ENCODE measurements at places on chromosomes 16 and 17.
A peak's percentile ranks its signal among the peaks of the same experiment; 100 is the strongest.

GRCh38 chr16:85612191-85612800 lies 826 bp upstream of the GSE1 start:
- DNase-seq, result no peak

- DNase-seq, result no peak
Observed at GRCh38 chr16:4689091-4689671, 4.2 kb upstream of the NUDT16L1 start.

- DNase-seq, result no peak
Observed at GRCh38 chr16:84749815-84750214, 50.0 kb downstream of the USP10 start.

- DNase-seq, result no peak
Observed at GRCh38 chr16:2333772-2334379, 6.7 kb downstream of the ABCA3 start.

DNA sequence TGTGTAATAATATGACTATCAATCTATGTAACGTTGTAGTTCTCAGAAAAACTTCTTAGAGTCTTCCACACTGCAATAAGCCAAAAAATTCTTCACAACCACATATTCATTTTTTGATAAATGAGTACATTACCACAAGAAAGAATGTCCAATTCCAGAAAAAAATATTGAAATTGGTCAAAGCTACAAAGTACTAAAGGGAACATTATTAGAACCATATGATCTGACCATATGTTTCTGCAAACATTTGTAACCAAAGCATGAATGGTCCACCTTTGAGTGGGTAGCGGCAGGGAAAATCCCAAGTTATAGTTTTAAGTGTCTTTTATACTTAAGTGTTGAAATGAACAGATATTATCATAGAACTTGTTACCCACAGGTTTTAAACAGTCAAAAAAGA lies 71.7 kb upstream of the NACA2 start:
- DNase-seq, result no peak

- DNase-seq, result no peak
Observed at GRCh38 chr16:56451753-56452689, 667 bp downstream of the OGFOD1 start.

DNA sequence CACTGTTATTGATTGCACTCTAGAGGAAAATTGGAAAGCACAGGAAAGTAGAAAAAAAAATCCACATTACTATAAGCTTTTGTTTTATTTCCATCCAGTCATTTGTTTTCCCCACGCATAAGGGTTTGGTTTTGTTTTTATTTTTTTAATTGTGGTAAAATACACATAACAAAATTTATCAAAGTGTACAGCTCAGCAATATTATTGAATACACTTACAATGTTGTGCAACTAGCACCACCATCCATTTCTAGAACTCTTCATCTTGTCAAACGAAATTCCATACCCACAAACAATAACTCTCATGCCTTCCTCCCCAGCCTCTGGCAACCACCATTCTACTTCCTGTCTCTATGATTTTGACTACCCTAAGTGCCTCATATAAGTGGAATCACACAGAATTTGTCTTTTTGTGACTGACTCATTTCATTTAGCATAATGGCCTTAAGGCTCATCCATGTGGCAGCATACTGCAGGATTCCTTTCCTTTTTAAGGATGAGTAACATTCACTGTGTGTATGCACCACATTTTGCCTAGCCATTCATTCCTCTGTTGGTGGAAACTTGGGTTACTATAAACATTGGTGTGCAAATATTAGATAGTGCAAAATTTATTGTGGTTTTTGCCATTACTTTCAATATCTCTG lies 11.1 kb downstream of the SPPL2C start:
- no peak for DNase-seq

- no peak for DNase-seq
Observed at GRCh38 chr17:42766124-42766523, 5.1 kb downstream of the RAMP2 start.

DNA sequence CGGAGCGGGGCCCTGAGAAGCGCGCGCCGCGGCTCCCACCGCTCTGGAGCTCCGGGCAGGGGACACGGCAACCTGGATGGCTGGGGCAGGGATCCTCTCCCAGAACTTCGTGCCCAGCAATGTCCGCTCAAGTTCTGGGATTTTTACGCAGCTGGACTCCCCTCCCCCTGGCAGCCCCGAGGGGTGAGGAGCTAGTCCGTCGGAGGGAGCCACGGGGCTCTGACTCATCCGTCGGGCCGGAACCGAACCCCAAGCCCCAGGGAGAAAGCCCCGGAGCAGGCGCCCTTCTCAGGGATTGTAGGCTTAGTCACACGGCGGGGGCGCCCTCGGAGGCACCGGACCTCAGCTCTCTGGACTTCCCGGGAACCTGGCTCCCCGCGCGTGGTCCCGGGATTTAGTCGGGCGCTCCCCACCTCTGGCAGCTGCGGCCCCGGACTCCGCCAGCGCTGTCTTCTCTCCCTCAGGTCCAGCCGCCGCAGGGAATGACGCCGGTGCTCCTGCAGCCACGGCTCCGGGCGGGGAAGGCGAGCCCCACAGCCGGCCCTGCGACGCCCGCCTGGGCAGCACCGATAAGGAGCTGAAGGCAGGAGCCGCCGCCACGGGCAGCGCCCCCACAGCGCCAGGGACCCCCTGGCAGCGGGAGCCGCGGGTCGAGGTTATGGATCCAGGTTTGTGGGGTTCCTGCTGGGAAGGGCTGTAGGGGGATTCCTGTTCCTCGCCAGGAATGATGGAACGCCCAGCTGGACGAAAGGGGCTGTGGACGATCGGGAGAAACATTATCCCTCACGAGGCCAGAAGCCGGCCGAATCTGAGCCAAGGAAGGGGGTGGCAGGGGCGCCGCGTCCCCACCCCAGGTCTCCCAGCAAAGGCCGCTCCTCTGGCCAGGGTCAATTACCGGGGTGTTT lies 830 bp downstream of the SPHK1 start:
- DNase-seq, result no peak

DNA sequence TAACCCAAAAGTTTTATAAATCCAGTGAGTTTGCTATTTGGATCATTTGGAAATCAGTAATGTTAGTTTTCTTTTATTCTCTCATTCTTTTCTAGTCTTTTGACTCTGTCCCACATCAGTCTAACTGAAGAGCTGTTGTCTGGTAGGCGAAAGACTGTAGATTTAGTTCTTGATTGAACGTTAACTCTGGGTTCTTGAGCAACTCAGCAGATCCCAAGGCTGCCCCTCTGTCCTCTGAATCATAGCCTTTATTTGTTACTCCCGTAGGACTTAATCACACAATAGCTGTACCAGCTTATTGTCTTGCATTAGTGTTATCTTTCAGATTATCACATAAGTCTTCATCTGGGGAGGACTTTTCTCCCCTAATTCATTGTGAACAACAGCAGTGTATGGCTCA lies 119.3 kb upstream of the TOM1L1 start:
- DNase-seq, result no peak

- DNase-seq, result no peak
Observed at GRCh38 chr16:75273054-75273925, 21.9 kb upstream of the BCAR1 start.

- no peak for DNase-seq
Observed at GRCh38 chr17:32488604-32489180, 1.9 kb downstream of the CDK5R1 start.

DNA sequence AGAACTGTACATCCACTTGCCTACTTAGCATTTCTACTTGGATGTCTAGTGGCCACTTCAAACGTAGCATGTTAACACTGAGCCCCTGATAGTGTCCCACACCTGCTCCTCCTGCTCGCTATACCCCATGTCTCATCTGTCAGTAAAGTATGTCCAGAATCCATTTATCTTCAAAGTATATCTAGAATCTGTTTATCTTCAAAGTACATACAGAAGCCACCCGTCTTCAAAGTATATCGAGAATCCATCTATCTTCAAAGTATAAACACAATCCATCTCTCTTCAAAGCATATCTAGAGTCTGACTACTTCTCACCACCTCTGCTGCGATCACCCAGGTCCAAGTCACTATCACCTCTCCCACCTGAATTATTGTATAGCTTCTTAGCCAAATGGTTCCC lies 43.8 kb downstream of the MYO1D start:
- no peak for DNase-seq

GRCh38 chr17:2289878-2290478 lies 13.6 kb downstream of the SMG6 start:
- peak; percentile 38 for DNase-seq

DNA sequence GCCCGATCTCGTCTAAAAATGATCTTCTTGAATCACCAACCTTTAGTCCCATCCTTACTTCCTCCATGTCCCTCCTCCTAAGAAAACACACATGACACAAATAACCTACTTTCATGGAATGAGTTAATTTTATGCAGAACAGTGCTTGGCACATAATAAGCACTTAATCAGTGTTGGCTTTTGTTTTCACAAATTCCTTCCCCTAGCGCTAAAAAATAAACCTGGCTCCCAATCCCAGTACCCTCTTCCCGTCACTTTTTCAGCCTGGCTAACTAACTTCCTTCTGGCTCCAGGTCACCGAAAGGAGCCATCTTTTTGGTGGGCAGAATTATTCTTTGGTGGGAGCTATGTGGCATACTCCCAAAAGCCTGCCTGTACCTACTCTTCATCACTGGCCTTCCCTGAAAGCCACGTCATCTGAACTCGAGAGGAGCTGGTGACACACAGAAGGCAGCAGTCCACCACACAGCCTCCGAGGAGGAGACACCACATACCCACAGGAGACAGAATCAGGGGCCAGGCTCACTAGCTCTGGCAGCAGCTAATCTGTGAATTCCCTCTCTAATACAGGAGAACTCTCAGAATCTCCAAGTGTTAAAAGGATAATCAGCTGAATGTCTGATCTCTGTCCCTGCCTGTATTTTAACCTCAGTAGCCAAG lies 114.5 kb downstream of the SMG6 start:
- DNase-seq, result no peak

DNA sequence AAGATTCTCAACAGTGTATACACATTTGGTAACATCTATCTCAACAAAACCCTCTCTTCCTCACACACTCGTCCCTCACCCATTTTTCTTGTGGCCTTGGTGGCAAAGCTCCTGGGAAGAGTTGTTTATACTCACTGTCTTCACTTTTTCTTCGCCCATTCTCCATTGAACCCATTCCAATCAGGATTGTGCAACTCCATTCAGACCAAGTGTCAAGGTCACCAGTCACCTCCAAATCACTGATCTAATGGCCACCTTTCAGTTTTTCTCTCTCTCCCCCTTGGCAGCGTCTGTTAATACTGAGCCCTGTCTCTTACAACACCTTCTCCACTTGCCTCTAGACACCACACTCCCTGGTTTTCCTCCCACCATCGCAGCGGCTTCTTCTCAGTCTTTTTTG lies 8.6 kb upstream of the SLC13A5 start:
- DNase-seq, result no peak

DNA sequence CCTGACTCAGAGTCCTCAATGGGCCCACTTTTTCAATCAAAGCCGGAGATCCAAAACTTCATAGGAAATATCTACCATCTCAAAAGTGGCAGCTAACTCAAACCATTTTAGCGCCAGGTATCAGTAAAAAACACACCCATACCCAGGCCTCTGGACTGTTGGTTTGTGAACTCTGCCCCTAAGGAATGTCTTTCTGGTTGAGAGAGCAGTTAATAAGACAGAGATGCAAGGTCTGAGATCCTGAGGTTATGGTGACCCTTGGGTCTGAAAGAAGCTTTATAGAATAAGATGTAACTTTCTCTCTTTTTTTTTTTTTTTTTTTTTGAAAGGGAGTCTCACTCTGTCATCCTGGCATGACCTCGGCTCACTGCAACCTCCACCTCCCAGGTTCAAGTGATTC lies 350.5 kb downstream of the SOX9 start:
- DNase-seq, result no peak

GRCh38 chr16:25258861-25259179 lies 1.2 kb upstream of the ZKSCAN2 start:
- DNase-seq, result no peak

- no peak for DNase-seq
Observed at GRCh38 chr17:55318081-55318480, 53.3 kb downstream of the HLF start.

GRCh38 chr17:50691550-50692447 lies 15.9 kb downstream of the ANKRD40 start:
- DNase-seq, result no peak

DNA sequence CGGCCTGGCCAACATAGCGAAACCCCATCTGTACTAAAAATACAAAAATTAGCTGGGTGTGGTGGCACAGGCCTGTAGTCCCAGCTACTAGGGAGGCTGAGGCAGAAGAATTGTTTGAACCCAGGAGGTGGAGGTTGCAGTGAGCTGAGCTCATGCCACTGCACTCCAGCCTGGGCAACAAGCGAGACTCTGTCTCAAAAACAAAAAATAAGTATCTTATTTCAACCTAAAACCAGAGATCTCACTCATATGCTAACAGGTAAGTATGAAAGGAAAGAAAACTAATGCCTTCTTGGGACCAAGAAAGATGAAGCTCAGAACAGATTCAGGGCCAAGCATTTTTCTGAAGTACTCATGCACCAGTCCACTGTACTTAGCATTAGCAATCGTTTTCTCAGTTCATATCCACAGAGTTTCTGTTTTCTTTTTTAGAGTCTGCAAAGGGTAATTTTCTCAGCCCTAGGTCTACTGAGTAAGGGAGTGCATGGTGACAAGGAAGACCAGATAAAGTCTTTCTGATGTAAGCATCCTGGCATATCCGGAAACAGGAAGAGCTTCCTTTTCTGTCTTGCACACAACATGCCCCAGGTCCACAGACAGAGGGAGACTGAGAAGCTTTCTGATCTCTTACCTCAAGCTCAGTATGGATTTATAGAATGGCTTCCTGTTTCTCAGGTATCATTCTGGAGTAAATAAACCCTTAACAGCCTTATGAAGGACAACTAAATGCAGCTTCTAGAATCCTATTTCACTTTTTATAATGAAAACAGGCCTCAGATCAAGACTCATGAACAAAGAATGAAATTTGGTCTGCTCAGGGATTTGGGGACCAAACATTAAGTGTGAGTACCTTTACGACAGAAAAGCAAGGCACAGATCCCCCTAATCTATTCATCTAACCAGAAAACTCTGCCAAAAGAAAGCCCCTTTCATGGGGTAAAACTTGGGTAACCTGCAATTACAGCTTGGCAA lies 38.7 kb upstream of the FOXJ1 start:
- DNase-seq, result no peak

- DNase-seq, result no peak
Observed at GRCh38 chr16:79592186-79592585, 8.4 kb downstream of the MAF start.

GRCh38 chr16:70685938-70686375 lies at the start of gene MTSS2:
Gene MTSS2 (minus strand): TSS chr16:70686053. CDS start chr16:70685791, 262 bp downstream.
- no peak for DNase-seq

GRCh38 chr16:77344341-77344740 lies 90.5 kb downstream of the ADAMTS18 start:
- DNase-seq, result no peak

GRCh38 chr17:7234083-7234951 lies at the start of gene DVL2:
Gene DVL2 (minus strand): TSS chr17:7234517. CDS start chr17:7234262, 255 bp downstream.
- DNase-seq, result peak; percentile 79
